ENCODE measurements at places on chromosomes 2 and 18. TPM values are rescaled to one million over a fixed set of nuclear protein-coding genes. Genes with fewer than 3 reads are reported as not detected.

The ST3GAL5 gene
- 70.8 TPM for total RNA-seq

The SCTR gene
- not detected for total RNA-seq

The PARD6G gene
- 8.8 TPM for total RNA-seq

The SGO2 gene
- 10.7 TPM for total RNA-seq

The MYOM1 gene
- total RNA-seq: 0.26 TPM

DNA sequence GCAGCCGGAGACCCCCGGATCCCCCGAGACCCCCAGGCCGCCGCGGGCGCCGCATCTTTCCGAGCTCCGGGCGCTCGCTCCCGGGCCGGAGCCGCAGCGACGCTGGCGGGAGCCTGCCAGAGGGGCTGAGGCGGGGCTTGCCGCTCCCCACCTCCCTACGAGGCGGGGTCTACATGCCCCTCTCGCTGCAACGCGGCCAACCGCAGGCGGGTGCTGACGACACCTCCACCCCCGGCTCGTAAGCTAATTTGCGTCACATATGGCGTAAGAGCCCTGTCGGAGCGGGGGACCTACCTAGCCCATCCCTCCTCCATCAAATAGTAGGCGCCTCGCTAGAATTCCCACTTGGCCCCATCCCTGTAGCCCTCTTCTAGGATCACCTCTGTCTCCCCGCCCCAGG, at the start of gene PTPRN:
PTPRN (minus strand) TSS at position 124 of the 400 bp plus-strand sequence; CDS start at position 55, 69 bp downstream.
- no peak for DNase-seq

GRCh38 chr2:25521665-25522387, 151.6 kb downstream of the DTNB start:
- DNase-seq: peak; percentile 94

GRCh38 chr18:36685580-36685979, 143.2 kb downstream of the TPGS2 start:
- no peak for DNase-seq

- DNase-seq: no peak
Observed at GRCh38 chr2:220961143-220961860, 610.8 kb downstream of the EPHA4 start.

- DNase-seq: no peak
Observed at GRCh38 chr2:170322140-170322766, 144.3 kb downstream of the MYO3B start.

GRCh38 chr2:112750560-112750843, 13.9 kb downstream of the CKAP2L start:
- DNase-seq: no peak

- DNase-seq: no peak
Observed at GRCh38 chr2:234626566-234627130, 129.8 kb upstream of the ARL4C start.

DNA sequence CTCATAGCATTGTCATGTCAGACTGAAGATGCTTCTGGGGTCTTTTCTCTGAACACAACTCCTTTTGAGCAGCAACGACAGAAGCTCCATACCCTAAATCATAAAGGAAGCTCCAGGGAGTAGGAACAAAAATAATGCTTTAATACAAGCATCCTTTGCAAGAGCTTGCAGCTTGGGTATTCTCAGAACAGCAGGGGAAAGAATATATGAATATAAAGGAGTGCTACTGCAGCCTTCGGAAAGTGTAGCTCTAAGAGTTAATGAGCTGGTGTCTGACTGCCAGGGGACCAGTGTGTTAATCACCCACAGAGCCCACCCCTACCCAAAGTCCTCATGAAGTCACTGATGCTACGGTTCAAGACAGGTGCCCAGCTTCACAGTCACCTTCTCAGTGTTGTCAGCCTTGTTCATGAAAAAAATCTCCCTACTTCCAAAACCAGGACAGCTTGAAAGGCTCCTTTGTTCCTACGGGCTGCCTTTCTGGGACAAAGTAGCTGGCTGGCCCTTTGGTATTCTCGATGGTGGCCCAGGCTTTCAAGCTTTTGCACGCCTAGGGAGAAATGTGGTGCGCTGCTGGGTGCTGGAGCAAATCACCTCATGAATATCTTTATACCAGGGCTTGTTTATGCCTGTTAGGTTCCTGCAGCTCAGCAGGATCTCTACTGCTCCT, 259.7 kb downstream of the CMPK2 start:
- DNase-seq: no peak

DNA sequence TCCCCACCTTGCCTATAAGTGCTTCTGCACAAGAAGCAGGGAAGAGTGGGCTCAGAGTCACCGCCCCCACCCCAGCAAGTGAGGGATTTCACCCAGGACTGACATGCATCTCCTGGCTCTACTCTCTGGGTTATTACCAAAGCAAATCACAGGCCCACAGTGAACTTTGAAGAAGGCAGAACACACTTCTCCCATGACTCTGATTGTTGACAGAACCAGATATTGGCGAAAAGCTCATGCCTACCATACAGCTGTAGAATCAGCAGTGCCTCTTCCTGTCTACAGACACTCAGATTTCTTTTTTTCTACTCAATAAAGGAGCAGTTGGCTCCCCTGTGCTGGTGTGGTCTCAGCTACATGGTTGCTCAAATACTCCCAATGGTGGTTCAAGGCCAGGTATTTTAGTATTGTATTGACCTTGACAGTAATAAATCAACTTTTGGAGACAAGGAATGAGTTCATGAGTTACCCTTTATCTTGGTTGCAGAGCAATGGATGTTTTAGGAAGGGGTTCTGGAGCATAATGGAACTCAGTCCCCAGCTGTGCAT, 512.9 kb upstream of the ID2 start:
- no peak for DNase-seq

DNA sequence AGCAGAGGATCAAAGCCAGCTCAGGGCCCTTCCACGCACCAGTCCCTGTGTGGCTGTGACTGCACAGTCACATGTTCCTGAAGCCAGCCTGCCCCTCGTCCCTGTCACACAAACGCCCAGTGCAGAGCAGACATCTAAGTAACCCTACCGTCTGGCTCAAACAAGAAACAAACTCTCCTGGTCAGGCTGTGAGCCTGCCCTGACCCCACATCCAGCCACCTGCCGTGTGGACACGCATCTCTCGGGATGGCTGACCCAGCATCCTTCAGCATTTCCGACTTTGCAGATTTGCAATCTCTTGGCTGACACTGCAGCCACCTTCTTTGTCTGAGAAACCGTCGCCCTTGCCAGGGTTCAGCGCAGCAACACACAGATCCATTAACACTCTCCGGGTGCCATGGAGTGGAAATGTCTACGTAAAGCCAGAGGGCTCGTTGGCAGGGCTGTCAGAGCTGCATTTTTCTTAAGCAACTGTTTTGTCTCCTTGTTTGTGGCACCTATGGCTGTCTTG, 82.3 kb upstream of the ASAP2 start:
- DNase-seq: no peak

DNA sequence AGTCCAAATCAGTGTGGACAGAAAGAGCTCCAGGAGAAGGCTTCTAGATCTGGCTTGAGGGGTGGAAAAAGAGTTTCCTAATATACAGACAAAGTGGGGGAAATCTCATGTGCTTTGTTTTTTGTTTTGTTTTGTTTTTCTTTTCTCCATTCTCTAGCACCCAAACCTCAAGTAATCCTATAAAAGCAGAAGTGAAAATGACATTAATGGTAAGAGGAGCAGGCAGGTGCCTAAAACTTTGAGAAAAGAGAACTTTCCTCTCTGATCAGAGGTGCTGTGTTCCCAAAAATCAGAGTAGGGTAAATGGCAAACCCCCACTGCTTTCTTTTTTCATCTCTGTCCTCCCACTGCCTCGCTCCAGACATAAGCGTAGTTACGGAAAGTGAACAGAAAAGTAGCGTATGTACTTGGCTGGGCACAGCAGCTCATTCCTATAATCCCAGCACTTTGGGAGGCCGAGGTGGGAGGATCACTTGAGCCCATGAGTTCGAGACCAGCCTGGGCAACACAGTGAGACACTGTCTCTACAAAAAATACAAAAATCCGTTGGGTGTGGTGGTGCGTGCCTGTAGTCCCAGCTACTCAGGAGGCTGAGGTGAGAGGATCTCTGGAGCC, 77.8 kb downstream of the FAM161A start:
- DNase-seq: no peak

DNA sequence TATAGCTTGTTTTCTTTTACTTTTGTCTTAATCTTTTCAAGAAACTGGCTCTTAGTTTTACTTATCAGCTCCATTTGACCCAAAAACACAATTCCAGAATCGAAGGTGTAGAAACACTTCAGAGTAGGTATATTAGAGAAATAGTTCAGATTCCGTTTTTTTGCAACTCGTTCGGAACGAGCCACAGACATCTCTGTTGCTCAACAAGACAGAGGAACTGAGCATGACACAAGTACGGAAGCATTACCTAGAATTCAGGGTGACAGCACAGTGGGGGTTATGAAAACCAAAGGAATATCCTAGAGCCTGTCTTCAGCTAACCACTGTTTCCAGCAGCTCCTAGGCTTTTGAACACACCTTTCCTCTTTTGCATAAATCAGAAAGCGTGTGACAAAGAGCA, 5.0 kb downstream of the HRH4 start:
- DNase-seq: no peak

- DNase-seq: no peak
Observed at GRCh38 chr2:128685841-128686496, 367.3 kb upstream of the HS6ST1 start.

DNA sequence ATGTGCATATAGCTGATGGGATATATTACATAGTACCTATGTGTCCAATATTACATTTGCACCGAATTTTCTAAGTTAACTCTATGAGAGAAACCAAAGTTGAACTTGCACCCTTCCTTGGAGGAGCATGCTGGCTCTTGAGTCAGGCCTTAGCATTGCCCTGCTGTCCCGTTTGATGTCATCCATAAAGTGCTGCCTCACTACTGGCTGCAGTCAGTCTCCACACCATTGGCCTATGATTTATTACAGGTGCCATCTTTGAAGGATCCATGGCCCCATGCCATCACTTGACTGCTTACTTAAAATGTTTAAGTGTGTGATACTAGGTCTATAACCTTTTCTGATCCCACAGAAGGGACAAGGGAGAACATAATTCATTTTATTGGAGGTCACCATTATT, 249.3 kb upstream of the RBBP8 start:
- no peak for DNase-seq

DNA sequence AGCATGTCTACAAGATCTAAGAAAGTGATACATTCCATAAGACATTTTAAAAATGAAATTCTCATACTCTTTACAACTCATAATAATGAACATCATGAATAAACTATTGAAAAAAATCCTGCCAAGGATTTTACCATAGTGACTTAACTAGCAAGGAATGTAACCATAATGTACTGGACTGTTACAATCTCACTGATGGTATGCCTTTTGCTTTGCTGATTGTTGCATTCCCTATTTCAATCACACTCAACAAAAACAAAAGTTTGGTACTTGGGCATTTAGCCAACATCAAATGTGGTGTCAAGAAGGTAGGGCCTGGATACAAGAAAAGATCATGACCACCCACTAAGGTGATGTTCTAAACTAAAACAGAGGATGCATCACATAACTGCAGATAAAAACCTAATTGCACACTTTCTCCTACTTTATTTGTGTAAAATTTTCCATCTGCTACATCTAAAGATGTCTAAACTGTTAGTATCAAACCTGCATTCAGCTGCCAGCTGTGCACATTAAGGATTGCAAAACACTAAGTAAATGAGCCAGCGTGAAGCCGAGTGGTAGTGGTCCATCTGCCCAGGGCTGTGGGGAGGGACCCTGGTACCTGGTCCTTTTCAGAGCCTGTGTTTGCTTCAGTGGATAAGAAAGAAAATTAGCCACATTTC, 564.4 kb downstream of the ZEB2 start:
- no peak for DNase-seq

GRCh38 chr2:69547984-69548715, 95.4 kb downstream of the AAK1 start:
- DNase-seq: no peak

GRCh38 chr18:1498216-1498615, 593.5 kb downstream of the ADCYAP1 start:
- DNase-seq: no peak

DNA sequence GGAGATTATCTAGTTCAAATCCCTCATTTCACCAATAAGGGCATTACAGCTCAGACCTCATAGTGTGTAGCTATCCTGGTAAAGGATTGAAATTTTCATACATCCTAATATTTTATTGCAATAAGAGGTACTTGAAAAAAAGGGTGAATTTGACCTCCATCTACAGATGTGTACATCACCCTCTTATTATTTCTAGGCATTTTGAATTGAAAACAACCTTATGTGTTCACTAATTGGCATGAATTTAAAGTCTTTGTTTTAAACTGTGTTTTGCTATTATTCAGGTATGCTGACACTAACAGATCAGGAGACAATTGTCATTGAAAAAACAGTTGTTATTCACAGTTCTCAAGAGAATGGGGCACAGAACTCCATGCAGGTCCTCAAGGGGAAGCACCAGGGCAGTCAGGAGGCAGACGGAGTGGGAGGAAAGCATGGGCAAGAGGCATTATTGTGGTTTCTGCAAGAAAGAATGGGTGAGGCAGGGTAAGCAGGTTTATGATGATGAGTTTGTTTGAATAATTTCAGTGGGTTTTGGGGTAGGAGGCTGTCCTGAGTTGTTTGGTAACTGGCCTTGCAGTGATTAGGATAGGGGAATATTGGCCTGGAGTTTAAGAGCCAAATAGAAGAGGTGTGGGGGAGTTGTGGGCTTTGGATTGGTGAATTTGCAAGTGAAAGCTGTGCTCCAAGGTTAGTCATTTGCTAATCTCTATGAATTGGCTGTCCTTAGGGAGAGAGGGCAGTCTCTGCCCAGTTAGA, 194.6 kb downstream of the GPD2 start:
- DNase-seq: no peak

- DNase-seq: no peak
Observed at GRCh38 chr2:180508458-180508857, 471.9 kb upstream of the UBE2E3 start.

Measured in SK-MEL-5 (cell line).